ENCODE measurements at places on chromosomes 3 and 15.

GRCh38 chr3:56453011-56453410, 15.3 kb downstream of the ERC2 start:
- DNase-seq, result no peak

DNA sequence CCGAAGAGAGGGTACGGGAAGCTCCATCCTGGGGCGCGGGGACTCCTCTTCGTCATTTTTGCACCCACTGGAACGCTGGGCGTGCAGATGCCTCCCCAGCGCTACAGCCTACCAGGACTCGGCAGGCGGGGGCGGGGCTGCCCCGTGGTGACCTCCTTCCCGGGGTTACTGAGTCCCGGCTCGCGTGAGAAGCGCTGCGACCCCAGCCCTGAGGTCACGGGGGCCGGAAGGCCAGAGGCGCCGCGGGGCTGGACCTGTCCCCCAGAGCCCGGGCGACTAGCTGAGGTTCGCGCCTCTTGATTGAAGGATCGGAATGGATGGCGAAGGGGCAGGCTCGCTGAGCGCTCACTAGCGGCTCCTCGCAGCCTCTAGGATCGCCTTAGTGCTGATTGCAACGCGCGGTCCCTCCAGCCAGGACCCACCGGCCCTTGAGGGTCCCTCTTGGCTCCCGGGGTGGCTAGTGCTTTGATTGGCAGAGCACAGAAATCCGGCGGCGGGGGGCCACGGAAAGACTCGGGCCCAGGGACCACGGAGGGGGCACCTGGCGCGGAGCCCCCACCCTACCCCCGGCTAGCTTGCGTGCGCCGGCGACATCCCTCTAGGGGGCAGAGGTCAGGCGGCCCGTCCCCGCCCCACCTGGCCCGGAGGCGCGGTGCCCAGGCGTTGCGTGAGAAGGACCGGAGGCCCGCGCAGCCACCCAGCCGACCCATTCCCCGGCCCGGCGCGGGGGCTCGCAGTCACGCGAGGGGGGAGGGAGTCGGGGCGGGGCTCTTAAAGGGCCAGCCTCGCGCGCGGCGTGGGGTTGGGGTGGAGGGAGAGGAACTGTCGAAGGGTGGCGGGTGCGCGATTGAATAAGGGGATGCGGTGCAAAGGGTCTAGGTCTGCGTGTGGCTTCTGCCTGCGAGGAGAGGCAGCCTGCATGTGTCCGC, 781 bp upstream of the CYP1A1 start:
- DNase-seq, result peak; percentile 38

- DNase-seq, result no peak
These were observed 5.3 kb downstream of the SEMA7A start for GRCh38 chr15:74428442-74428787.

DNA sequence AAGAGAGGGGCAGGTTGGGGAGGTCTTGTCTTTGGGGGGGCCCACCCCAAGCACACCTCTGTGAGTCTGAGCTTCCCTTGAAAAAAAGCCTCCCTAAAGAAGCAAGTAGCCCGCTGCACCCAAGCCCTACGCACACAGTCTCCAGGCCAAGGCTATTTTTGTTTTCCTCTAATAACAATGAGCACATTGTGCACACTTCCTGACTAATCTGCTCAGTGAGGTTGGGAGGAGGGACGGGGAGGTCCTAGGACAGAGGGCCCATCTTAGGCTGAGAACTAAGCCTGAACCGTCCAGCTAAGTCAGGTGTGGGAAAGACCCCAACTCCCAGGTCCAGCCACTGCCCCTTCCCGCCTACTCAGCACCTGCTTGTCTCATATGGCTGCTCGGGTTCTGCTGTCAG, 87.2 kb downstream of the HMG20A start:
- DNase-seq, result no peak

- DNase-seq, result no peak
These were observed 3.7 kb upstream of the SLC41A3 start for GRCh38 chr3:126087552-126088175.
